ENCODE measurements at places on chromosomes 16 and 17.

- DNase-seq: no peak
Observed at GRCh38 chr17:60151355-60151754, 1.6 kb downstream of the CA4 start.

DNA sequence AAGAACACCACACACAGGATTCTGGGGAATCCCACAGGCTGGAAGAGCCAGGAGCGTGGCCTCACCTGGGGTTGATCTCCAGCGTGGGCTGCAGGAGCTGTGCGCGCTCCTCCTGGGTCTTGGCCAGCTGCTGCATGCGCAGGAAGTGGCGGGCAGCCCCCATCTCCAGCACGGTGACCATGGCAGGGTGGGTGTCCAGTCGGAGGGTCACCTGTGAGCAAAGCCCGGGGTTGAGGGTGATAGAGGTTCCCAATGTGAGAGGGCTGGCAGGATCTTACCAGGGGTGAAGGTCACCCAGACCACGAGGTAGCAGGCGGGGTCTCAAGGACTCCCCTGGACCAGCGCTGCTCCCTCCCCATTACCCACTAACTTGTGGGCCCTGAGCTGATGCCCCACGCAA is 7.4 kb downstream of the DNASE1 start:
- DNase-seq: no peak

DNA sequence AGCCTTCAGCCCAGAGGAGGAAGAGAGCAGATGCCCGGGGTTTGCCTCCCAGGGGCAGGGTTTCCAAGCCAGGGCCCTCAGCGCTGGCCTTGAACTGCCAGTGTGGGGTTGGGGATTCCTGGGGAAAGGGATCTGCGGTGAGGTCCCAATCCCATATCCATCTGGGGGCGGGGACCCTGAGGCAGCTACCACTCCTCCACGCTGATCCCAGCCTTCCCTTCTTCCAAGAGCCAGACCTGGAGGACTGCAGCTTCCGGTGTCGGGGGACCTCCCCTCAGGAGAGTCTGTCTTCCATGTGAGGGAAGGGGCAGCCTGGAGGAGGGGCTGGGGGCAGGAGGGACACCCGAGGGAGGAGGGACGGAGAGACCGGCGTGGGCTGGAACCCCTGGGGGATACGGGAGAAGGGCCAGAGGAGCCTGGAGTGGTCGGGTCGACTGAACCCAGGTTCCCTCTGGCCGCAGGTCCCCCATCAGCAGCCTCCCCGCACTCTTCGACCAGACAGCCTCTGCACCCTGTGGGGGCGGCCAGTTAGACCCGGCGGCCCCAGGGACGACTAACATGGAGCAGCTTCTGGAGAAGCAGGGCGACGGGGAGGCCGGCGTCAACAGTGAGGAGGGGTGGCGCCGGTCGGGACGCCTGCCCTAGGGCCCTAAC is 10.7 kb upstream of the CISD3 start:
- no peak for DNase-seq

- no peak for DNase-seq
Observed at GRCh38 chr16:74076568-74076967, 220.0 kb upstream of the PSMD7 start.

GRCh38 chr16:30813821-30814189 is 26.8 kb upstream of the ZNF629 start:
- no peak for DNase-seq

GRCh38 chr17:66406701-66407644 is 104.6 kb downstream of the PRKCA start:
- DNase-seq: no peak

DNA sequence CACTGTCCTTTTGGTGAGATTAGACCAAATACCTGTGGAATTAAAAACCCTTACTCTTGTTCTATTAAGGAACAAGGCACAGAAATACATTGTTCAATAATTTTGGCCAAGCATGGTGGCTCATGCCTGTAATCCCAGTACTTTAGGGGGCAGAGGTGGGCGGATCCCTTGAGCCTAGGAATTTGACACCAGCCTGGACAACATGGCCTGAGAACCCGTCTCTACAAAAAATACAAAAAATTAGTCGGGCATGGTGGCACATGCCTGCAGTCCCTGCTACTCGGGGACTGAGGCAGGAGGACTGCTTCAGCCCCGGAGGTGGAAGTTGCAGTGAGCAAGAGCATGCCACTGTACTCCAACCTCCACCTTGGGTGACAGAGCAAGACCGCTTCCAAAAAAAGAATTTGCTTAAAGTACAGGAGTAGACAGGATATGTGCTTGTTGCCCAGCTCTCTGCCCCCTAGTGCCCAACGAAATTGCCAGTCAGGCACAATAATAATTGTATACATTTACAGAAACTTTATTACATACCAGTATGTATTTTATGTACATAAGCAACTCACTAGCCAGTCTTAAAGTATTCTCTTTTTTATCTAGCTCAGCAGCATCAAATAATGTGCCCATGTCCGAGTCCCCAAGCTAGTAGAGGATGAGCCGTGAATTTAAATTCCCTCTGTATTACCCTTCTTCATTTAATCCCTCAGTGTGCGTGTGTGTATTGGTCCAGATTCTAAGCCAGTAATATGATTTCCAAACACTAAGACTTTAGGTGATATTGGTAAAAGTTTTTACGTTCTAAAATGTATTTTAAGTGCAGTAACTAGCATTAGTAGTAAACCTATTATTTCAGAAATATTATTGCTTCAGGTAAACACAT is 1.4 kb downstream of the THUMPD1 start:
- peak; percentile 22 for DNase-seq

- DNase-seq: no peak
Observed at GRCh38 chr16:15054357-15055140, 1.3 kb downstream of the NTAN1 start.

Data from suppressor macrophage treated with lipopolysaccharide for 4 hours (primary cell).